ENCODE measurements at places on chromosomes 11 and 22. TPM values are rescaled to one million over a fixed set of nuclear protein-coding genes. Genes with fewer than 3 reads are reported as not detected.

SYNGR1 gene
- 10.0 TPM for total RNA-seq

DDX25 gene
- 0.24 TPM for total RNA-seq

CAPRIN1 gene
- 158 TPM for total RNA-seq

CRYBA4 gene
- total RNA-seq: not detected

DNA sequence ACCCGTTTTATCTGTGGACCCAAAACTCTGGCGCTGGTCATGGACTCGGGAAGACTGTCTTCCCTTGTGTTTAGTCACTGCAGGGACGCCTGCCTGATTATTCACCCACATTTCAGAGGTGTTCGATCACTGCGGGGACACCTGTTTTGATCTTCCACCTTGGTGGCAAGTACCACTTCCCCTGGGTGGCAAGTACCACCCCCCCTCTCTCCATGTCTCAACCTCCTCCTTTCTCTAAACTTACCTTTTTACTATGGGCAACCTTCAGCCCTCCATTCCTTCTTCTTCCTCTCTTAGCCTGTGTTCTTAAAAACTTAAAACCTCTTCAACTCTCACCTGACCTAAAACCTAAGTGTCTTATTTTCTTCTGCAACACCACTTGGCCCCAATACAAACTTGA lies 1.9 kb upstream of the NDUFC2 start:
- DNase-seq: no peak

GRCh38 chr11:104000798-104001197 lies 35.6 kb upstream of the DDI1 start:
- no peak for DNase-seq

DNA sequence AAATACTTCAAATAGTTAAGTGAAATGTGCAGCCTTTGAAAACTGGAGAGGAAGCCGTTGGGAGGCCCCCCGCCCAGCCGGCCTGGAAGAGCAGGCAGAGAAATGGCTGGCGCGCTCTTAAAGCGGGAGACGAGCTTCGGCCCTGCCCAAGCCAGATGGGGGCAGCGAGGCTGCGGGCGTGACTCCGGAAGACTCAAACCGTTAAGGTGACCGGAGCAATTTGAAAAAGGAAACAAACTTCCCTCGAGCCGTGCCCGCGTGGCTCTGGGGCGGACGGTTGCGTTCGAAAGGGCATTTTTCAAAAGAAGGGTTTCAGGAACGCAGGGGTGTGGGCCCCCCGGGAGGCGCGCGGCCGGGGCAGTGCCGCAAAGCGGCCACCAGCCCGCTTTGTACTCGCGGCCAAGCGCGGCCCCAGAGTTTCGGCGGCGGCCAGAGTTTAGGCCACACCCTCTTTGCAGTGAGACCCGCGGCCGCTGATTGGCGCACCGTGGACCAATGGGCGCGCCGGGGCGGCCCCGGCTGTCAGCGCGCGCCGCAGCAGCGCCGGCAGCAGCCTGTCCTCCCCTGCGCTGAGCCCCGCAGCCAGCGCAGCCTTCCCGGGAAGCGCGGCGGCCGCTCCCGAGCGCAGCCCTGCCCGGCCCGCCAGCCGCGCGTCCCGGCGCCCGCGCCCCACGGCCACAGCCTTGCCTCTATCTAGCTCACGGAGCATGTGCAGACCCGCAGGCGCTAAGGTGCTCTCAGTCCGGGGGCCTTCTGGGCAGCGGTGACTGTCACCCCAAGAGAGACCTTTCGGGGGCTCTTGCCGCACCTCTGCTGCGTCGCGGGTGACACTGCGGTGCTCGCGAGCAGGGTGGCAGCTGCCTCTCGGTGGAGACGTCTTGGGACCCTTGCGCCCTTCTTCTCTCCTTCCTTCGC lies at the start of gene NAV2:
NAV2 (plus strand) TSS at position 557 of the 915 bp plus-strand sequence. CDS start 859 bp downstream, outside the sequence.
- peak; percentile 63 for DNase-seq

DNA sequence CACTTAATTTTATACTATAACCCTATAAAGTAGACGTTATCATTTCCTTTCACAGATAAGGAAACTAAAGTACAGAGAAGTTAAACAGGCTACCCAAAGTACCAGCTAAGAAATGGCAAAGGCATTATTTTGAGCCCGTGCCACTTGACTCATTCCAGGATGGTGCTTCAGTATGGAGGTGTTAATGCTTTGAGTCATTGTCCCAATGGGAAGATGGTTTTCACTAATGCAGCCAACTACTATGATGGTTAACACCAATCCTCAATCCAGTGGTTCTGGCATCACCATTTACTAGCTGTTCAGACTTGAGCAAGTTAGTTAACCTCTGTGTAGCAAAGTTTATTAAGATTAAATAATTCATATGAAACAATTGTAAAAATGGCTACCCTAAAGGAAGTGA lies 123.1 kb upstream of the SLC5A12 start:
- no peak for DNase-seq

GRCh38 chr22:20080776-20081654 lies 974 bp downstream of the DGCR8 start:
- no peak for DNase-seq

GRCh38 chr22:20299746-20300136 lies 20.1 kb downstream of the DGCR6L start:
- DNase-seq: no peak

DNA sequence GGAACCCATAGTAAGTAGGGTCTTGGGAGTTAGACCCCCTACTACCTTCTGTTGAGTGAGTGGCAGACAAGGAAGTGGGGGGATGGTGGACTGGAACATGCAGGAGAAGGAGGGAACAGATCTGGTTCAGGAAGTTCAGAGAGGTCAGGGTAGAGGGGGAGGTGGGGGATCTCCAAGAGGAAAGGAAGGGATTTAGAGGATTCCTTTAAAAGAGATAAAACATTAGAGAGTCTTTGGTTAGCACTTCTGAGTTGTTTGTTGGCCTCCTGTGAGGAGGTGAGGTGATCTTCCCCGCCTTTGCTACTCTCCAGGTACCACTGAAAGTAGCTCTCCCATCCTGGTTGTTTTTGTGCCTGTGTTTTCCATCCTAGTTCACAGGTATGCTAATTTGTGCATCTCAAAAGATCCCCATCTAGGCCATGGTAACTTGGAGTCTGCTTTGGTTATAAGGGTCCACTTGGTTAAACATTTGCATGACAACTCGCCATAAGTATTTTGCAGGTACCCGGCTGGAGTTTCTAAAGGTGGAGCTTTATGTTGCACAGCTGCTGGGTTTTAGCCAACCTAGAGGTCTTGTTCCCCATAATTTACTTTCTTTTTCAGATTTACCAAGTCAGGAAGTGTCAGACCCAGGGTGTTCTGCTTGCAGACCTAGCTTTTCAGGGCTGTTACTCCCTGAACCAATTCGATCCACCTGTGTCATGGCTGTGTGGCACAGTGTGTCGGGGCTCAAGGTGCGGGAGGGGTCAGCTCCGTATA lies 79.3 kb upstream of the SORL1 start:
- peak; percentile 29 for DNase-seq

GRCh38 chr11:33040033-33040861 lies 875 bp downstream of the TCP11L1 start:
- no peak for DNase-seq

DNA sequence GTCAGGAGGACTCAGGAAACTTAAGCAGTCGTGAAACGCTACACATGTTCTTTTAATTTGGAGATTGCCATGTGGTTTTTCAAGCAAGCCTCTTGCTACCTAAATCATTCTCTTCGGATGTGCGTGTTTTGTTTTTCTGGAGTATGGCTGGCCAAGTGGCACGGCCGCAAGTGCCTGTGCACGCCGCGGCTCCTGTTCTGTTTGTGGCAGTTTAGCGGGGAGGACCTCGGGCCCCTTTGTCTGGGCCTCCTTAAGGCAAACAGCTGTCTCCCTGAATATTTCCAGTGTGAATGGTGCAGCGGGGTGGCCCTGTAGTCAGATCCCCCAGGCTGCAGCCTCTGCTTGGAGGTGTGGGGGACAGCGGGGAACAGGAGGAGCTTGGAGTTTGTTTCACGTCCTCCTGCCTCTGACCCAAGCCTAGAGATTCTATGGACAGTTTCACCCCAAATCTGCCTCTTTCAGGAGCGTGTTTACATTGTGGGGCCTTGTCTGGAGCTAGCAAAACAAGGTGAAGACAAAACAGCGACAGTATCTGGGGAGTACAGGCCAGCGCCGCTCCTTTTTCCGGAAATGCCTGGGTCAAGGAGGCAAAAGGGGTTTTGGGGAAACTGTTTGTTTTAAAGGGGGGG lies 1.3 kb downstream of the LRP5 start:
- DNase-seq: no peak

Data from activated B cell treated with CpG ODN at 0.5 μM for 24 hours (primary cell).